Cerebellar nuclear complex (tissue), 1 donor: ENCODE measurements at places on chromosomes 16 and 17.

GRCh38 chr16:23132775-23133463 lies 16.3 kb downstream of the USP31 start:
- no peak for DNase-seq

DNA sequence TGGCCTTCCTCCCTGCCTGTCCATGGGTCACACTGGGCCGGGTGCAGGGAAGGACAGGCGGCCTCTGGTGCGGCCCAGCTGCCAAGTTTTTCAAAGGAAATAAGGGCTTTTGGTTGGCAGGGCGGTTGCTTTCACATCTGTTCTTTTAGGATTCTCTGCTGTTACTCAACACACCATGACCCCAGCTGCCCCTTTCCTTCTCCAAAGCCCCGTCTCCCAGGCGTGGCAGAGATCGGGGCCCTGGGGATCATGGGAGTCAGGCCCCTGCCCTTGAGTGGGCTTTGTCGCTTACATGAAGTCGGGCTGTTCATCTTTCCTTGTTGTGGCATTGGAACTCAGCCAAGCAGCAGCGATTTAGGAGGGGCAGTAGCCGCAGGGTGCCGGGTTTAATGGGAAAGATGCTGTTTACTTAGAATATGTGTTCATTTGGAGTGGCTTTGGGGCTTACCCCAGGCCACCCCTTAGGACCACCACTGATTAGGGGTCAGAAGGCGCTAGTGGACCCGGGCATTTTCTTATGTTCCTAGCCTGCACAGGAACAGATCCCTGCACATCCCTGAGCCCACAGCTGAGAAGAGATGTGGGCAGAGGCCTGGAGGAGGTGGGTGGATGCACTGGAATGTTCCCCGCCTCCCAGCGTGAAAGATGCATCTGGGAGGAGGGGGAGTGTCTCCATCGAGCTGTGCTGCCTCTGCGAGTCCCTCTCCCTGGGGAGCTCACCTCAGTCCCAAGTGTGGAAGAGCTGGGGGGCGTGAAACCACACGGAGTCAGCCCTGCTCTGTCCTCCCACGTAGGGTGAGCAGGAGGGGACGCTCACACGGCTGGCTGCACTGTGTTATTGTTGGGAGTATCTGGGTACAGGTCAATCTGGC lies 6.8 kb upstream of the ADCY7 start:
- no peak for DNase-seq

DNA sequence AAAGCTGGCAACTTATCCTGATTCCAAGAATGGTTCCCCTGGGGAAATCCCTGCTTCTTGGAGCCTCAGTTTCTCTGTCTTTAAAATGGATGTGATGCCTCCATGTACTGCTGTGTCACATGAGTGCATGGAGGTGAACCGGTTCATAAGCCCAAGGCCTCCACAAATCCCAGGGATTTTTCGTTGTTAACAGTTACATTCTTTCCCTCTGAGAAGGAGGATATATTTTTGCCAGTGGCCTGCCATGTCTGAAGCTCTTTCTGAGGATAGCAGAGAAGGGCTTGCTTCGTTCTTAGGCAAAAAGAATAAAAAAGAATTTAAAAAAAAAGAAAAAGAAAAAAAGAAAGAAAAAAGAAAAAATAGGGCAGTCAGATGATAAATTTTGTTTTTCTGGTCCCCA lies 52.2 kb upstream of the CIBAR2 start:
- no peak for DNase-seq

GRCh38 chr16:66004699-66005098 lies 361.8 kb upstream of the CDH5 start:
- DNase-seq = no peak

GRCh38 chr17:74775409-74776043 lies 619 bp downstream of the NAT9 start:
- DNase-seq = no peak

DNA sequence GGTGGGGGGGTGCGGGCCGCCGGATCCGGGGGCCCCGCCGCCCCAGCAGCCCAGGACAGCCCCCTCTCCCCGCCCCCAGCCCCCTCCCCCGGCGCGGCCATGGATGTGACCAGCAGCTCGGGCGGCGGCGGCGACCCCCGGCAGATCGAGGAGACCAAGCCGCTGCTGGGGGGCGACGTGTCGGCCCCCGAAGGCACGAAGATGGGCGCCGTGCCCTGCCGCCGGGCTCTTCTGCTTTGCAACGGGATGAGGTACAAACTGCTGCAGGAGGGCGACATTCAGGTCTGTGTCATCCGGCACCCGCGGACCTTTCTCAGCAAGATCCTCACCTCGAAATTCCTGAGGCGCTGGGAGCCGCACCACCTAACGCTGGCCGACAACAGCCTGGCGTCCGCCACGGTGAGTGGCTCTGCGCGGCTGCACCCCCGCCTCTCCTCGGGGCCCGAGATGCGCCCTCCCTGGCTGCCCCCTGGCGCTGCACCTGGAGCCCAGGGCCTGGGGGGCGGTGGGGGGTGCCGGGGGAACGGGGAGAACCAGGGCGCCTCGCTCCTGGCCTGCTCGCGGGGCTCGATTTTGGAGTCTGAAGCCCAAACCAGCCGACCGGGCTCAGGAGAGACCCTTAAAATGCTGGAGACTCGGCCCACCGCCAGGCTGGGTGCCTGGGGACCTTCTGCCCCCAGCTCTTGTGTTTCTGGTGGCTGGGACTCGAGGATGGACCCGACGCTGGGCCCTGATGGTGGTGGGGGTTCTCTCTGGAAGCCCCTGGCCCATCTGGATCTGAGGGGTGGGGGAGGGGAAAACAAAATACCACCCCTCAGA lies 744 bp downstream of the CMIP start:
- no peak for DNase-seq
